Stimulated activated CD8-positive, alpha-beta memory T cell treated with anti-CD3 and anti-CD28 coated beads, Interleukin-7, amount 100 ng/mL, for 4 hours (primary cell): ENCODE measurements at places on chromosomes 12 and 14.
A peak's percentile ranks its signal among the peaks of the same experiment; 100 is the strongest.

DNA sequence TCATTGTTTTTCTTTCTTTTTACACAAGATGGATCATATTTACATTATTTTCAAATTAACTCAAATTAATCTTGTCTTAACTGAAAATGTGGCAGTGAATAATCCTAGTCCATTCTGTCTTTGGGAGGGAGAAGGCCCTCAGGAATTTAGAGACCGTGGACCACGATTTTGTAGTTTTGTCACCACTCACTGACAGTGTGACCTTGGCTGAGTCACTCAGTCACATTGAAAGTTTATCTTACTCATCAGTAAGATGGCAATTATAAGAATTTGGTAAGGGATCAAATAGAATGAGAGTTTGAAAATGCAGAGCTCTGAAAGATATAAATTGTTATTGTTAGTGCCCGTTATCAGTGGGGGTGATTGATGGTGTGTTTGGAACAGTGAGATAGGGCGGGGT lies 16.4 kb downstream of the FOXJ2 start:
- no peak for DNase-seq

DNA sequence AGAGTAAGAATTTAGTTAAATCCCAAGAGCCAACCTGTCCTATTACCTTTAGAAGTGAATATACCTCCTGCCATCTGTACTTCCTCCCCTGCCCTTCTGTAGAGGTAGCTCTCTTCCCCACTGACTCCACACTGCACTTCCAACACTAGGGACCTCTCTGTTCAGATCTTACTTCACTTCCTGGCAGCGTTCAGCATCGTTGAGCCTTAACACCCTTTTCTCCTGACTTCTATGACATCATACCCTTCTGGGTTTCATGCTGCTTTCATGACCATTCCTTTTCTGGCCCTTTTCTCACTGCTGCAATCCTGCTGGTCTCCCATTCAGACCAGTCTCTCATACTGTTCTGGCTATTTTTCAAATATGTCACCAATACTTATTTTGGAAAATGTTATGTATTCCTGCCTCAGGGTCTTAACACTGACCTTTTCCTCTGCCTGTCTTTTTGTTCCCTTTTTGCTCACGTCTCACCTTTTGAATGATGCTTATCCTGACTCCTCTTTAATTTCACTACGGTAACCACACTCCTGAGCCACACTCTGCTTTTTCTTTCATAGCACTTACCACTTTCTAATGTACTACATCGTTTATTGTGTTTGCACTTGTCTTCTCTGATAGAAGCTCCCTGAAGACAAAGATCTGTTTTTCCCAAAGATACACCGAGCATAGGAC lies 67.6 kb downstream of the PLEKHA5 start:
- DNase-seq: no peak

DNA sequence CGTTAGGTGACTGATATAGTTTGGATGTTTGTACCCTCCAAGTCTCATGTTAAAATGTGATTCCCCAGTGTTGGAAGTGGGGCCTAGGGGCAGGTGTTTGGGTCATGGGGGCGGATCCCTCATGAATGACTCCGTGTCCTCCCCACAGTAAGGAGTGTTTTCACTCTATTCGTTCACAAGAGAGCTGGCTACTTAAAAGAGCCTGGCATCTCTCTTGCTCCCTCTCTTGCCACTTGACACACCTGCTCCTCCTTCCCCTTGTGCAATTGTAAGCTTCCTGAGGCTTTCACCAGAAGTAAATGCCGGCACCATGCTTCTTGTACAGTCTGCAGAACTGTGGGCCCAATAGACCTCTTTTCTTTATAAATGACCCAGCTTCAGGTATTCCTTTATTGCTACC lies 2.6 kb downstream of the IFI27L2 start:
- no peak for DNase-seq

GRCh38 chr12:32617534-32617933 lies 61.6 kb upstream of the DNM1L start:
- DNase-seq: no peak

DNA sequence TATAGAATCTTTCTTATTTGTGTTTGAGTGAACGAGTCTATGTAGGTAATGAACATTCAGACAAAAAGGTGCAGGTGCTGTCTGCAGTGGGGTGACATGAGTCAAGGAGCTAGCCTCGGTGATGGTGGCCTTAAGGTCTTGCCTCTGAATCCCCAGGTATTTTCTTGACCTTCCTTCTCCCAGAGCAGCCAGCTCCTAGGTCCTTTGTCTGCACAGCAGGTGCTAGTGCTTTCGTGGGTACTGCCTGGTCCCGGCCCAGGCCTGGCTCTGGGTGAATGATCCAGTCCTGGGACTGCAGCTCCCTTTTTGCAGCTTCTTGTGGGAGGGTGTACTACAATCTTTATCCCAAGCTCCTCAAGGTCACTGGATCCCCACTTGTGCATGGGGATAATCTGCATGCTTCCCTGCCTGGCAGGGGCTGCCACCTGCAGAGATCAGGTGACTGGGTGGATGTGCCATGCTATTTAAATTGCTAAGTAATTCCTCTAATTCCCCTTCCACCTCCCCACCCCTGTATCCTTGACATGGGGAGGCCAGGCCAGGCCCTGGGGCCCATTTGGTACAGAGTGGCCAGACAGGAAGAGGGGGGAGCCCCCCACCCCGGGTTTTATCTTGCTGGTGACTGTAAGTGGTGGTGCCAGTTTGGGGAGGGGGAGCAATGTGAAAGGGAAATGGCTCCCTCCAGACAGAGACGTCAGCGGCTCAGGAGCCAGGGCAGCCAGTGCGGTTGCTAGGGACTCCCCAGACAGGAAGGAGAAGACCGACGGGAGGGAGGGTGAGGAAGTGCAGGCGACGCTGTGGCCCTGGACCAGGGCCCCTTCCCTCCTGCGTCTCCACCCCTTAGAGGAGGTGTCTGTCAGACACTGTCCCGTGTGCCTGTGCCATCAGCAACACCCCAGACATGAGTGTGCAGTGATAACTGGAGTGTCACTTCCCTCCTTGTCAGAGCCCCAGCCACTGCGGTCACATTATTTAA lies 6.7 kb downstream of the VASH1 start:
- DNase-seq: peak; percentile 25

DNA sequence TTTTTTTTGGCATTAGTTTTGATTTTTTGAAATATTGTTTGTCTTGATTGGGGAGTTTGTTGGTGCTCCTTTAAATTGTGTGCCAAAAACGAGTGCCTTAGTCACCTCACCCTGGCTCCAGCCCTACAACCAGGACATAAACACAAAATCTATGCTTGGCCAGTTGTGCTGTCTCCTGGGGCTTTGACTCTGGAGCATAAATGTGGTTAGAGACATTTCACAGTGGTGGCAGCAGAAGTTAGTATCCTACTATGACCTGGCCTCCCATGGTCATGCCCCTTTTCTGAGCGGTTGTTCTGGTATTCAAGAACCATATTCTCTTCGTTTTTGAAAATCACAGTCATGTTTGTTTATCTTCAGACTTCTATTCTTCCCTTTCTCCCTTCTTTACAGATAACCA lies 70.7 kb upstream of the PSMA6 start:
- DNase-seq: no peak

DNA sequence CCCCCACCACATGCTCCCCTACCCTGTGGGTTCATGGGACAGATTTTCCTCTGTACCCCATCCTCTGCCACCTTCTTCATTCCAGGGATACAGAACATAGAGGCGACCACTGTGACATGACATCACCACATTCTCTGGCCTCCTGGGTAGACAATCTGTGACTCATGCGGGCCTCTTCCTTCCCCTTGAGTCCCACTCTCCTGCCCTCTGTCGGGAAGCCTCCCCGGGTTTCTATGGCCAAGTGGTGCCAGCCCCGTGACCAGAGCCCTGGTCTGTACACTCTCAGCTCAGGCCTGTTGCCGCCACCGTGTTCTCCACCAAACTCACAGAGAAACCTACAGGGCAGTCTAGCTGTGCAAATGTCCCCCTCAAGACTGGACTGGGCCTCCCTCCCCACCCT lies 8.0 kb downstream of the CLMN start:
- no peak for DNase-seq

- DNase-seq: no peak
These were observed 10.6 kb downstream of the RARG start for GRCh38 chr12:53221203-53222080.

DNA sequence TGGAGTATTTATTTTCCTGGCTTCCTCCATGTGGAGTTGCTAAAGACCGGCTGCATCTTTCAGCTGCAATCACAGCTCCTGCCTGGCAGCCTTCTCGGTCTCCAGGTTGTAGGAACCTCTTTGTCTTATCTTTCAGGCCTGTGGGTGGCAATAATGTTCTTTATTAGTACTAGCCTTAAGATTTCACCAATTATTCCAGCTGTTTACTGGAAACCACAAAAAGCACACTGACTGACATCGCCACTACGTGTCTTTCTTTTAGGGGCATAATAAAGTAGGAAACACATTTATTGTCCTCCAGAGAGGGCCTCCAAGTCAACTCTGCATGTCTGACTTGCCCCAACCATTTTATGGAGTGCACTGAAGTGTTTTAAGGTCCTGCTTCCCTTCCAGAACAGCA lies 1116.5 kb upstream of the TMEM132C start:
- DNase-seq: no peak

- no peak for DNase-seq
These were observed 64.9 kb downstream of the LGR5 start for GRCh38 chr12:71504476-71504875.

DNA sequence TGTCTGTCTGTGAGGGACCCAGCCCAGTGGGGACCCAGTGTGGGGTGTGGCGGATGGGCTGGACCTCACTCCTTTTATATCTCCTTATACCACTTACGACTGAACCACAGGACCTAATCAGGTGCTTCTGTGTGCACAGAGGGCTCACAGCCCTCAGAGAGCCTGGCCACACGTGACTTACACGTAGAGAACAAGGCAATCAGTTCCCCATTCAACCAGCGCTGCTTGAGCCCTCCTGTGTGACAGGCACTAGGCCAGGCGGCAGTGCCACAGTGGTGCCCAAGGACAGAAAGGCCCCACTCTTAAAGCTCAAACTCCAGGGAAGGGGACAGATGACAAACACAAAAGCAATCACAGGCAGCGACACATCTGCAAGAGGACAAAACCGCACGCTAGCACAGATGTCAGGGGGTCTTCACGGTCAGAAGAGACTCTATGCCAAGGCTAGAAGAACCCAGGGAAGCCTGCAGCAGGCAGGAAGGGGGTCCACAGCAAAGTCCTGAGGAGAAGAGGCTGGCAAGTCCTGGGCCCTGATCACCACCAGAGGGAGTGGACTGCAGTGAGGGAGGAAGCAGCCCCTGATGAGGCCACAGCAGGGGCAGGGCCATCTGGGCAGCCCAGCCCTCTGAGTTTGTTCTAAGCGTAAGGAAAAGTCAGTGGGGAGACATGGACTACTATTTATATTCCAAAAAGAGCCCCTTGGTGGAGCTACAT lies 39.3 kb downstream of the SETD3 start:
- DNase-seq: no peak

DNA sequence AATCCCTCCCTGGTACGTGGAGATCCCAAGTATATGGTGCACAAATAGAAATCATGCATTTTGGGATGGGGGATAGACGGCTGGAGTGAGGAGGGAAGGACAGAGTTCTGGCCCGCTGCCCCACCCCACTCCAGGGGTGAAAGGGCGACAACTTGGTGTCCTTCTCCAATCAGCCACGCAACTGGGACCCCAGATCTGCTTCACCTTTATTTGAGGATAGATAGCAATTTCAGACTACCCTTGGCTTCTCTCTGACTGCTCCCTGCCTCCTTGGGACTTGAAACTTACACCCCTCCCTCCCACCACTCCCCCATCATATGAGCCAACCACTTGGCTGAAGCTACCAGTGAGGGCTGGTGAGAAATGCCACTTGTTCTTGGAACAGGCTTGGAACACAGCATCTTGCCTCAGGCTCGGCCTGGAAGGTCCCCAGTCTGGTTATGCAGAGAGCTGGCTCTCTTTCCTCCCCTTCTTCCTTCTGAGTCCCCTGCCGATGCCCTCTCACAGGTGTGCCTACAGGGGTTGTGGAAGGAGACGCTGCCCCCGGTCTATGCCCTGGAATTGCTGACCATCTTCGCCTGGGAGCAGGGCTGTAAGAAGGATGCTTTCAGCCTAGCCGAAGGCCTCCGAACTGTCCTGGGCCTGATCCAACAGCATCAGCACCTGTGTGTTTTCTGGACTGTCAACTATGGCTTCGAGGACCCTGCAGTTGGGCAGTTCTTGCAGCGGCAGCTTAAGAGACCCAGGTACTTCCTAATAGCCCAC lies 8.1 kb downstream of the OAS3 start:
- no peak for DNase-seq

DNA sequence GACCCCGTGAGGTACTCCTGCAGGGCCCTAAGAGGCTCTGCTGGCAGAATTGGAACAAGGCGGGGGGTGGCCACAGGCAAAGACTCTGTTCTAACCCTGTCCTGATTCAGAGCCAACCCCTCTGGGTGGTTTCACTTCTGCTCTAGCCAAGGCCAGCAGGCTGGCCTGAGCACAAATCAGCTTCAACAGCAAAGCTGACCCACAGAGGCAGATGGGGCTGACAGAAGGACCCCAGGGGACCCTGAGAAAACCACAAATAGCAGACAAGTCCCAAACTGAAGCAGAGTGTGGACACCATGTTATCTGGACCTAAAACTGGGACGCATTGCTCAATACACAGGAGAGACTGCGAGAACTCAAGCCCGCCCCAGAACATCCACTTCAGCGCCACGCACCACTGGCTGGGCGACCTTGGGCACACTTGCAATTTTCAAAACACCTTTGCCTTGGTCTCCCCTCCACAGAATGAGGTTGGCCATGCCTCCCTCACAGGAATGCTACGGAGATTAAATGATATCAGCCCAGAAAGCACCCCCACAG lies 76.4 kb upstream of the DICER1 start:
- DNase-seq: no peak

GRCh38 chr14:44962334-44963043 lies 499 bp downstream of the TOGARAM1 start:
- no peak for DNase-seq

DNA sequence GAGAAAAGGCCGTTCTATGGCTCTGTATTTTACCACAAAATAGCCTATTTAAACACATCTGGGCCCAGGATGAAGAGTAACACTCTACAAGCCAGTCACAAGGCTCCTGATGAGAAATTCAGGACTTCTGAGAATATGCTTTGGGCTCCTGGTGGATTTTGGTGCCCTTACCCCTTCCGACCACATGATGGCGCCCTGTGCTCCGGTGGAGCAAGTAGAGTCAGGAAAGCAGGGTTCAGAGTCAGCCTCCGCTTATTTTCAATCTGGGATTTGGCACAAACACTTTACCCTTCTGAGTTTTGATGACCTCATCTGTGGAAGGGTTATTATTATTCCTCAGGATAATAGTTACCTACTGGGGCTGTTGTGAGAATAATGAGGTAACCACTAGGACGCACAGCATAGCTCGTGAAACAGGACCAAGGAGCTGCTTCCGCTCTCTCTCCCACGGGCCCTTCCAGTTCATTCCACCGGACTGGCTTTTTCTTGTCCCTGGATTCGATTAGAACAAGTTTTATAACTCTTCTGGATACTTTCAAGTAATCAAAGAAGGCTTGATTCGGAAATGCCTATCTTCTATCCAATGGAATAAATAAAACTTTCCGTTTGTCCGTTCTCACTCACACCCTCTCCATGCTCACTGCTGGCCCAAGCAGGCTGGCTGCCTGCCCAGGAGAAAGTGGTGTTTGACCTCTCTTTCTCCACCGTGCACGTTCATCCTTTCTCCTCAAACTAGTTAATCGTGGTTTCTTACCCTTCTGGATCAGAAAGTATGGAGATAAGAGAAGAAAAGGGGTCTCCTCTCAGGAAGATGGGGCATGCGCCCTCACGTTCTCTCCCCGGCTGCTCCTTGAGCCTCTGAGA lies 104.6 kb downstream of the GALC start:
- no peak for DNase-seq
